ENCODE measurements at places on chromosomes 1 and 21.
A peak's percentile ranks its signal among the peaks of the same experiment; 100 is the strongest.

GRCh38 chr1:224287714-224288113 lies 42.3 kb downstream of the NVL start:
- no peak for DNase-seq

GRCh38 chr1:41783189-41783639 lies 135.5 kb downstream of the HIVEP3 start:
- peak; percentile 57 for DNase-seq

- no peak for DNase-seq
These were observed 39.4 kb downstream of the TRAPPC10 start for GRCh38 chr21:44051462-44051941.

GRCh38 chr1:10250663-10251062 lies 40.3 kb downstream of the KIF1B start:
- no peak for DNase-seq

DNA sequence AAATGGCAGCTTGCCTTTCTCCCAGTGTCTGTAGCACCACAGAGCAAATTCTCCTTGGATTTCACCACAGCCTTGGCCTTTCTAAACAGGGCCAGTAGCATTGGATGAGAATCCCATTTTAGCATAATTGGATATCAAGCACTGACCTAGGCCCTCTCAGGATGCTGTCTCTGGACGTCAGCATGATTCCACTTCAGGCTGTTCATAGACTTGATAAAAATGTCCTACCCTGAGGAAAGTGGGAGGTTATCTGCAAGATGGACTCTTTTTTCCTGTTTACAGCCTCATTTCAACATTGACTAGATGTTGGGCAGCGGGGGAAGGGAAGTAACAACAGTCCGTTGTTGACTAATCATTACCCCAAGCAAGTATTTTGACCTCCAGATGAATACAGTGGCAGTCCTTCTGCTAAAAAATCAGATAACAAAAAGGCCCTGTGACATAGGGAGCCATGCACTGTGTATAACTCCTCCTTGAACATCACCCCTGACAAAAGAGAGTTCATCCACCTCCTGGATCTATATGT lies 5.2 kb downstream of the NPL start:
- DNase-seq = no peak

DNA sequence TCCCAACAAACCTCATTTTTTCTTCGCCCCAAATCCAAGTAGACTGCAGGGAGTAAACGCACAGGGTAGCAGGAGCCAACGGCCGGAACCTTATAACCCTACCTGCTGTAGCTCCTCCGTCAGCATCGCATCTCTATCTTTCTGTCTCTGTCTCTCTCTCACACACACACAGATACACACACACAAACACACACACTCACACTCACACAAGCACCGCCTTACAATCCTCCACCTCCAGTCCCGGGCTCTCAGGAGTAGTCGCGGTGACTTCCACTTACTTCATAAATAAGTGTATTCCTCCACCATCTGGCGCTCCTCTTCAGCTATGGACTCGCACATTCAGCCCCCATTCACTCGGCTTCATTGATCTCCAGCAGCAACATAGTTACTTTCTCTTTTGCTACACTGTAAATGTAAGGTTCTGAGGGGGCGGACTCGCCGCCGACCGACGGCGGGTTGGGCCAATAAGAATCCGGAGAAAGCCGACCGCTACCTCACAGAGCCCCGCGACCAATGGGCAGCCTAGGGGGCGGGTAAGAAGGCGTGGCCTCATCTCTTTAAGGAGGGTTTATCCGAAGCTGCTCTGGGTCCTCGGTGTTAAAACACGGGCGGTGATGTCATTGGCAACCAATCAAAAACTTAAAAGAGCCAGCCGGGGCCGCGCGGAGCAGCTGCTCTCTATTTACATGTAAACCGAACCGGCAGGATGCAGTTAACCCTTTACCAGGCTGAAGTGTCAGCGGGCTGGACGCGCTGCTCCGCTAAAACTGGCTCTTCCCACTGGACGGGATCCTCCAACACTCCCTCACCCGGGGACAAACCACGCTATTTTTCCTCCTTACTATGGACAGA lies at the start of gene DUSP10:
Gene DUSP10, minus strand, starts transcription at position 387 of the 852 bp plus-strand sequence. CDS start 2,345 bp downstream, outside the sequence.
- peak; percentile 92 for DNase-seq

GRCh38 chr1:22830757-22831340 lies 120.2 kb downstream of the EPHB2 start:
- DNase-seq = no peak

DNA sequence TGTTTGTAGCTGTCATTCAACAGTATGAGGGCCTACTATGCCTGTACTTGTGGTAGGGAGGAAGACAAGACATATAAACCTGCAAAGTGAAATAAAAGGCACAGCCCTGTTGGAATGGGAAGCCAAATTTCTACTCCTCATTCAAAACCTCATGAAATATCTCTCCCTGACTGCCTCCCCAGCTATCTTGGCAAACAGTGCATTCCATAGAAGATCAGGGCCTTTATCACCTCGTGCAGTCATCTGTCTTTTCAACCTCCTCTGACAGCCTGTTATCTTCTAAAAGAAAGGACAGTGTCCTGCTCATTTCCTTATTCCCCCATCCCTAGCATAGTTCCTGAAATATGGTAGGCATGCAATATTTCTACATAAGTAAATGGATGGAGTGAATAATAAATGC lies 71.0 kb downstream of the SH3GLB1 start:
- DNase-seq = no peak

GRCh38 chr21:15209224-15209623 lies 144.4 kb upstream of the NRIP1 start:
- DNase-seq = no peak

- DNase-seq = no peak
These were observed 25.3 kb downstream of the ZFYVE9 start for GRCh38 chr1:52166996-52167753.

- DNase-seq = no peak
These were observed 199.3 kb downstream of the DSCAM start for GRCh38 chr21:40647706-40648105.

GRCh38 chr1:37862330-37862729 lies 2.9 kb upstream of the MTF1 start:
- no peak for DNase-seq

DNA sequence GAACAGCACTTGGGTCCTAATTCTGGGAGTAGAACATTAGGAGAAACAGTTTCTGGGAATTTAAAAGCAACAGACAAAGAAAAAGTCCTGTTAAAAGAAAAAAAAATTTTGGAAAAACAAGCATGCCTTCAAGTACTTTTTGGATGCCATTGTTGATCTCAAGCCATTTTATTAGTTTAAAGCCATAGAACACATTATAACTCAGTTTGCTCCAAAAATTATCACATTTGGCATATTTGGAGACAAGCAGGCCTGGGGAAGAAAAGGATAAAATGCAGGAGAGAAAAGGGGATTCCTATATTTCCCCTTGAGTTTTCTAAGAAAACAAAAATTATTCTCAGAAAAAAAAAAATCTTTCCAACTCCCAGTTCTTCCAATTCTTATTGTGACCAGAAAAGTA lies 146.8 kb downstream of the TENT5C start:
- DNase-seq = no peak

- no peak for DNase-seq
These were observed 468.5 kb downstream of the PCP4 start for GRCh38 chr21:40335704-40336103.

- no peak for DNase-seq
These were observed 7.4 kb upstream of the B3GALNT2 start for GRCh38 chr1:235511470-235512240.

DNA sequence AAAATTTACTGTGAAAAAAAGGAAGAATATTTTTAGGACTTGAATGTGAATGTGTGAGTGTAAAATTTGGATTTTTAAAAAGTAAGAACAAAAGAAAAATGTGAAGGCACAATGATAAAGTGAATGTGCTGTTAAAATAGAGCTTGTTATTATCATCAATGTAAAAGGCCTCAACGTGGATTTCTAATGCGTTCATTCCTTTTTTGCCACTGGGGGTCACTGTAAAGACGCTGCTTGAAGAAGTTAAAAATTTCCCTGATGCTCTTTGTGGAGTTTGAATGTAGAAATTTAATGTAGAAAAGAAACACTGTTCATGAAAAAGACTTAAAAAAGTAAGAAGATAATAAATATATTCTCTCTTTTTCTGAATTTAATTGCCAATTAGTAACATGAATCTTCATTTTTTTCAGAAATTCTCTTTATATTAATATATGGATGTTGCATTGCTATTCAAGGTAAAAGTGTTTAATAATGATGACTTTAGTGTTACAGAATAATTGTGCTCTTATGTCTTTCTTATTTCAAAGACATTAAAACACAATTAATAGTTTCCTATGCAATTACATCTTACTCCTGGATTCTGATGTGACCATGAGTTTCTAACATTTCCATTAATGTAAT lies 161.5 kb downstream of the DNM3 start:
- peak; percentile 28 for DNase-seq

- no peak for DNase-seq
These were observed 28.4 kb downstream of the FCRL5 start for GRCh38 chr1:157523774-157524493.

DNA sequence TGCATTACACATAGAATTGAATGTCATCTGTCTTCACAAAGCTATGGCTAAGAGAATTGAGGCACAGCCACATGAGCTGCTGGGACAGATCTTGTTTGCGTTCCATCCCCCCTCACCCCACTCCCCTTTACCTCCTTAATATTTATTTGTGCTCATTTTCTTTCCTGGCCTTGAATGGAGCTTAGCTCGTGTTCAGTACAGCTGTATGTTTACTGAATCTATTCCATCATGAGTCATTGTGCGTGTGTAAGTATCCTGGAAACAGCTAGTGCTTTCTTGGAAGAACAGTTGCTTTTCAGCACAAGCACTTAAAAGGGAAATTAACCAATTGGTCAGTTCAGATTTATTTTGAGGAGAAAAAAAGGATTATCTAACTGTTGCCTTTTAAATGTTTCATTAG lies 14.7 kb downstream of the PROX1 start:
- DNase-seq = no peak

GRCh38 chr1:11940260-11940921 lies 5.9 kb downstream of the PLOD1 start:
- DNase-seq = no peak

GRCh38 chr1:204094856-204095634 lies 22.1 kb downstream of the SOX13 start:
- DNase-seq = no peak

DNA sequence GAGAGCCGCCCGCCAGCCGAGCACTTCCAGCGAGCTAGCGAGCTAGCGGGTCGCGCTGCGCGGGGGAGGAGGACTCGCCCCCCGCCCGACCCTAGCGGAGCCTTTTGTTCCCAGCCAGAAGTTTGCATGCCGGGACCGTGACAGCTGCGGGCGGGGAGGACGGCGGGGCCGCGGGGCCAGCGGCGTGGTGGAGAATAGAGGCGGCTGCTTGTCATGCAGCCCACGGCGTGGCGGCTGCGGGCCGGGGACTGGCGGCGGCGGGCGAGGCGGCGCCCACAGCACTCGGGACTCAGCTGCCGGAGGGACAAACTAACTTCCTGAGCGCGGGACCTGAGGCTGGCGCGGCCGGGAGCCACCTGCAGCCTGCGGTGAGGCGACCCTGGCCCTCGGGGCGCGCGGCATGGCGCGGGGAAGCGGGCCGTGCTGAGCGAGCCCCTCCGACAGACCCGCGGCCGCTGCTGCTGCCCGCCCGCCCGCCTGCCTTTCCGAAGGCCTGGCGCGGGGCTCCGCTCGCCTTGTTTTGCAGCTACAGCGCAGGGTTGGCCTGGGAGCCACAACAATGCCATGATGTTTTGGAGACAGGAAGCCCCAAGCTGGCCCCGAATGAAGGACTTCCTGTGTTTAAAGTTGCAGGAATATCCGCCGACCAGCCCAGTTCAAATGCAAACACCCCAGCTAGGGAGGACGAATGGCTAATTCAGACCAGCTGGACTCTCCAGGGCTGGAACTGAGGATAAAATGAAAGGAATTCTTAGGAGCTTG lies 82.2 kb upstream of the BMP8A start:
- DNase-seq = no peak

GRCh38 chr1:22133247-22133930 lies 9.5 kb downstream of the WNT4 start:
- DNase-seq = no peak

DNA sequence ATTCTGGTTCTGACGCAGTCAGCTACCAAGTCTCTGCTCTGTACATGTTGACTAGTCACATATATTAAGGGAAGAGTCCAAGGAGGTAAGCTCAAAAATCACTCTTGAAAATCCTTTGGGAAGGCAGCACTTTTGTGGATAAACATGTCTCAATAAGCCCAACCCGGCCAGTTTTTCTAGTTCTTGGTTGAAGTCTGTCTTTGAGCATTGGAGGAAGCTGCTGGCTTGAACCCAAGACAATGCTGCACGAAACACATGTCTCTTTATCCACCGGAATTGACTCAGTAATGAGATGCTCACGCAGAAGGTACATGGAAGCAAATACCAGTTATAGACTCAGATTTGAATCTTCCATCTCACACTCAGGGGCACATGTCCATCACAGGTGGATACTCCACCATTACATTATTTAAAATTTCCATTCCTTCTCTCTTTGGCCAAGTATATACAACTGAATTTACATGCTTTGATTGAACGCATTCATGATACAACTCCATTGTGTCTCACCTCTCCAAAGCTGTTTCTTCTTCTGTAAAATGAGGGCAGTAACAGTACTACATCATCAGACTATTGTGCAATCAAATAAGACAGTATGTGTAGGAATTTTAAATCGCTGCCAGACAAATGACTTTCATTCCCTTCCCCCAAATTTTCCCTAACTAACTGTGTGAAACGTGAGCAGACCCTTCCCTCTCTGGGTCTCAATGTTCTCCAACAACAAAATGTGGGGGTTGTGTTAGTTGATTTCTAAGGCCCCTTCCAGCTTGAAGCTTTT lies 9.6 kb upstream of the GUCA2A start:
- no peak for DNase-seq

DNA sequence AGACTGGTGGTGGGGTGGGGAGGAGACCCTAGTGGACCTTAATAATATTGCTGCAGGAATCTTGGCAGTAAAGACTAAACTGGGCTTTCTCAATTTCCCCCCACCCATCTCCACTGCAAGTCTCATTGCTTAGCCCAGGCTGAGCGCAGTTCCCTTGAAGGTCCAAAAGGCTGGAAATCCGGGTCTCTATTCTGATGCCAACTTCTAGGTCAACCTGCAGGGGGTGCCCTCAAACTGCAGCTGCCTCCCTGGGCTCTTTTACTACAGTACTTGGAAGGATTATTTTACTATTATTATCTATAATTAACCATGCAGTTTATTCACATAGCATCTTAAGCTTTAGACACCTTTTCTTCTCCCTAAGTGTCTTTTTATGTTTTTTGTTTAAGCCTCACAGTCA lies 85.4 kb upstream of the WARS2 start:
- no peak for DNase-seq

- DNase-seq = no peak
These were observed 4.4 kb upstream of the GBP4 start for GRCh38 chr1:89203166-89203565.

- DNase-seq = no peak
These were observed 1.6 kb upstream of the ANKRD65 start for GRCh38 chr1:1422465-1423244.

- DNase-seq = no peak
These were observed 76.2 kb upstream of the CXADR start for GRCh38 chr21:17436626-17437111.

- no peak for DNase-seq
These were observed 6.5 kb downstream of the CTRC start for GRCh38 chr1:15444468-15445389.

GRCh38 chr1:229273507-229274232 lies 2.8 kb downstream of the RAB4A start:
- no peak for DNase-seq

- DNase-seq = no peak
These were observed 4.4 kb downstream of the SNAP47 start for GRCh38 chr1:227739636-227740035.

Measured in activated CD4-positive, alpha-beta T cell treated with anti-CD3 and anti-CD28 coated beads, Interleukin-2, amount 50 U/mL, for 24 hours (primary cell).